ENCODE measurements at places on chromosomes 12 and 14.

DNA sequence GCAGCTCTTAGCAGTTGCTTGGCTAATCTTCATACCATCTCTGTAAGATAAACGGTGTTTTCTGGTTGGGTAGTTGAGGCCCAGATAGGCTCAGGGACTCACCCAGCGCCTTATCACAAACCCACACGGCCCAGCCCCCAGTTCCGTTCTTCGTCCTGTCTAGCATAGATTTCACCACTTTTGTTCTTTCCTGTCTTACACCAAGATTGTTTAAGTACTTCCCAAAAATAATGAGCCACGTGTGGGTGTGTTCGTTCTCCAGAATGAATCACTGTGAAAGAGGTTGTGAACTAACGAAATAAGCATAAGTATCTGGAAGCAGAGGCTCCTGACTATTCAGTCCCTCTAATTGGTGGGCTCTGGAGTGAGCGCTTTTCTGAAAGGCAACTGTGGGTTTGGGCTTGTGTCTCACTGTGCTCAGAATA lies 21.4 kb downstream of the ACVR1B start:
- no peak for ATAC-seq

- ATAC-seq = no peak
These were observed 2.5 kb upstream of the RAP1B start for GRCh38 chr12:68608191-68608590.

GRCh38 chr12:53670971-53671370 lies 4.9 kb downstream of the ATP5MC2 start:
- ATAC-seq = no peak

GRCh38 chr14:106586098-106586704 lies 1059.8 kb downstream of the TMEM121 start:
- peak; percentile 85 for ATAC-seq

- ATAC-seq = no peak
These were observed 1.9 kb upstream of the SEL1L start for GRCh38 chr14:81535396-81536164.

DNA sequence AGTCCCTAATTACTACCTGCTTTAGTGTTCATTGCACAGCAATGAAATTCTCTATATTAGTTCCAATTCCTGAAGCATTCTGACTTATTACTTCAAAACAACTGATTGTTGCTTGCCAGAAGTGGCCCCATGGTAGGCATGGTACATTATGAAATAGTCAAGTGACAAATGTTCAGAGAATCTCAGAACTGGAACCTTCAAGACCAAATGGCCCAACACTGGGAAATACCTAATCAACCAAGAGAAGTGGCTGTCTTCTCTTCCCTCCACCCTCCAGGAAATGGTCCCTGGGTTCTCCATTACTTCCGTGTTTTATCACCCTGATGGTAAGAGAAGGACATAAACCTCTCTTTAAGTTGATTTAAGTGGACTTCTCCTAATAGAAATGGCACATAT lies 49.9 kb downstream of the ITPR2 start:
- ATAC-seq = no peak

- ATAC-seq = no peak
These were observed 41.0 kb upstream of the DICER1 start for GRCh38 chr14:95198320-95198719.

DNA sequence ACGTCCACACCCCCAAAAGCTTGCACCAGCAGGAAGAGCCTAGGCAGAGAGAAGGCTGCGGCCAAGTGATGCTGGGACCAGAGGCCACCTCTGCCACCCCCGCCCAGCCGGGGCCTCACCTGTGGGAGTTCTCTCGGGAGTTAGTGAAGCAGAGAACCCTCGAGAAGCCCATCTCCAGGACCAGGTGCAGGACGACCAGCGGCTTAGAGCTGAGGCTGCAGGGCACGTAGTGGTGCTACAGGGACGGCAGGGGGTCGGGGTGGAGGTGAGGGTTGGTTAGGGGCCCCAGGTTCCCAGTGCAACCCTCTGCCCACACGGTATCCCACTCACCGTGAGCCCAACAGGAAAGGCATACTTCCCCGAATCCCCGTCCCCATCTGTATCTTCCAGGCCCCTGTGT lies 3.6 kb downstream of the DDX51 start:
- no peak for ATAC-seq

DNA sequence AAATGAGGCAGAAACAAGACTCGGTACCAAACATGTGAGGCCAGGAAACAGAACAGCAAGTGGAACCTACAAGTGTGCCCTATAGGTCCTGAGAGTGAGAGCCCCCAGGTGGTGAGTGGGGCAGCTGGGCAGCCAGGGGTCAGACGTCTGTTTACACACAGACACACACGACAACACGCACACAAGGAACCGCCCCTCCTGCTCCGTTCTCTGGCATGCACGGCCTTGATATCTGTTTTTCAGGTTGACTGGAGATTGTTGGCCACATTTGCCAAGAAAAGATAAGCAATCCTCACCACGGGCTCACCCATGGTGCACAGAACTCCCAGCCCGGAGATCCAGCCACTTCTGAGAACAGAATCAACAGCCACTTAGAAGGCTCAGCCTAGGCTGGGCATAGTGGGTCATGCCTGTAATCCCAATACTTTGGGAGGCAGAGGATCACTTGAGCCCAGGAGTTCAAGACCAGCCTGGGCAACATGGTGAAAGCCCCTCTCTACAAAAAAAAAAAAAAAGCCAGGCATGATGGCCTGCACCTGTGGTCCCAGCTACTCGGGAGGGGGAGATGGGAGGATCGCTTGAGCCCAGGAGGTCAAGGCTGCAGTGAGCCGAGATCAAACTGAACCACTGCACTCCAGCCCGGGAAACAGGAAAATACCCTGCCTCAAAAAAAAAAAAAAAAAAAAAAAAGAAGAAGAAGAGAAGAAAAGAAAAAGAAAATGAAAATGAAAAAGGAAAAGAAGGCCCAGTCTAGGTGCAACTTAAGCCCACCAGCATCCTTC lies 19.4 kb upstream of the EIF5 start:
- no peak for ATAC-seq

GRCh38 chr14:22448905-22449599 lies 140.0 kb downstream of the DAD1 start:
- ATAC-seq = no peak

DNA sequence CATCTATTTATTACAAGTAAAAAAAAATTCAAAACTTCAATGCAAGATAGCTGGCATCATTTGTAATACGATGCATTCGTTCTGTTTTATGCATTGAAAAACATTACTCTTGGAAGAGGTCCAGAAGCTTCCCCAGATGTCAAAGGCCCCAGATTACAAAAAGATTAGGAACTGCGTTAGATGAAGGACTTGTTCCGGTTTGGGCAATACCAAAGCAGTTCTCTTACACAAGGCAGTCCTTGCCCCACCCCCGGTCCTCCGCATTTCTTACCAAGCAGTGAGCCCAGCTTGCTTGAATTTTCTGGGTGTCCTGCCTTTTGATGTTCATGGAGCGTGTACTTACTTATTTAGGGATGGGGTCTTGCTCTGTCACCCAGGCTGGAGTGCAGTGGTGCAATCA lies 4.8 kb upstream of the HVCN1 start:
- no peak for ATAC-seq

DNA sequence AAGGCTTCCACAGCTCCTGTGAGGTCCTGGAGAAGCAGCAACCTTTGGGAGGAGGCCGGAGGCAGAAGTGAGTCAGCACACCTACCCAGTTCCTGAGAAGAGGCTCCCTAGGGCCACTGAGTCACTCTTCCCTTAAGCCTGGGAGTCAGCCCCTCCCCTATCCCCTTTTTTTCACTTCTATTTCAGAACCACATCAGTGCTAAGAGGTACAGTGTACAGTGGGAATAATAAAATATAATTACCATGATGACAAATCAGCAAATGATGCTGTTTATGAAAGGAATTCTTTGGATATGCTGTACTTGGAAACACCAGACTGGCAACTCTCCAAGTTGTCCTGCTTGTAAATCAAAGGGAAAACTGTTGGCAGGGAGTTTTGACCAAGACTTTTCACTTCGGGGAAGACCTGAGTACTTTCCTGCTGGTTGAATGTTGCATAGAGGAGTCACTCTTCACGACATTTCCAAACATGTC lies 7.8 kb upstream of the TBPL2 start:
- ATAC-seq = peak; percentile 87

- ATAC-seq = peak; percentile 74
These were observed 19.1 kb upstream of the DHRS7 start for GRCh38 chr14:60184146-60184904.

GRCh38 chr12:58757422-58757821 lies 162.9 kb downstream of the LRIG3 start:
- peak; percentile 33 for ATAC-seq

DNA sequence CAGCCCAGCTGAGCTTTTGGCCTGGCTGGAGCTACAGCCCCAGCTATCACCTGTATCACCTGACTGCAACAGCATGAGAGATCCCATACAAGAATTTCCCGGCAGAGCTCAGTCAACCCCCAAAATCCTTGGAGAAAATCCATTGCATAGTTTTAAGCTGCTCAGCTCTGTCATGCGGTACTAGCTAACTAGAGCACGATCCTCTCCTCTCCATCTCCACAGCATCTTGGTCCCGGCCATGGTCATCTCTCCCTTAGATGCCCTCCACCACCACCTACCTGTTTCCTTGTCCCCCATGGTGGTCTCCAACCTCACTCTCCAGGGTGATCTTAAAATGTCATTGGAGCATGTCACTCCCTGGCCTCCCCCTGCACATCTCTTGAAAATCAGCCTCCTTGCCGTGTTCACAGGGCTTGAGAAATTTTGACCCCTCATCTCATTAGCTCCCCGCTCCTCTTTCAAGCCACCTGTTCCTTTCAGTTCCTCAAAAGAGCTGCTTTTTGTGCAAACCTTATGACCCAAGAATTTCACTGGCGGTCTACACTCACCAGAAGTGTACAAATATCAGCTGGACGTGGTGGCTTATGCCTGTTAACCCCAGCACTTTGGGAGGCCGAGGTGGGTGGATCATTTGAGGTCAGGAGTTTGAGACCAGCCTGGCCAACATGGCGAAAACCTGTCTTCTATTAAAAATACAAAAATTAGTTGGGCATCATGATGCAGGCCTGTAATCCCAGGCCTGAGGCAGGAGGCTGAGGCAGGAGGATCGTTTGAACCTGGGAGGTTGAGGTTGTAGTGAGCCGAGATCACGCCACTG lies 8.1 kb upstream of the CLMN start:
- ATAC-seq = no peak

- ATAC-seq = no peak
These were observed 142.1 kb downstream of the AKAP6 start for GRCh38 chr14:32471181-32471580.

GRCh38 chr14:95597784-95598211 lies 62.9 kb downstream of the GLRX5 start:
- no peak for ATAC-seq

DNA sequence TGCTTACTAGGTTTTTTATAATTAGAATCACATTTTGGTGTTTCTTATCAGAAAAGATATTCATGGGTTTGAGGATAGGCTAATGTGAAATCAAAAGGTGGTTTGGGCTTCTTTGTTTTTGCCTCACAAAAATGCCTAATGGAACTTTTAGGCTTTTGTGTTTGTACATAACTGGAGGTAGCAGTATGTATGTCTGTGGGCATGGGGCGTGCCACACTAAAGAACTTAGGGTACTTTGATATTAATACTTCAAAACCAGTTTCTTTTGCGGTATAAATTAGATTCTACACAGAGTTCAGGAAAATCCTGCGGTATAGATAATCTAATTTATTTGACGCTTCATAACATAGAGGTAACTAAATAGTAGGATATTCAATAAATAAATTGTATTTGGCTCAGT lies 1.9 kb downstream of the ETV6 start:
- peak; percentile 13 for ATAC-seq

- ATAC-seq = no peak
These were observed 15.4 kb downstream of the SYNE2 start for GRCh38 chr14:63867933-63868921.

- ATAC-seq = no peak
These were observed 254.0 kb downstream of the NTF3 start for GRCh38 chr12:5685935-5686334.

DNA sequence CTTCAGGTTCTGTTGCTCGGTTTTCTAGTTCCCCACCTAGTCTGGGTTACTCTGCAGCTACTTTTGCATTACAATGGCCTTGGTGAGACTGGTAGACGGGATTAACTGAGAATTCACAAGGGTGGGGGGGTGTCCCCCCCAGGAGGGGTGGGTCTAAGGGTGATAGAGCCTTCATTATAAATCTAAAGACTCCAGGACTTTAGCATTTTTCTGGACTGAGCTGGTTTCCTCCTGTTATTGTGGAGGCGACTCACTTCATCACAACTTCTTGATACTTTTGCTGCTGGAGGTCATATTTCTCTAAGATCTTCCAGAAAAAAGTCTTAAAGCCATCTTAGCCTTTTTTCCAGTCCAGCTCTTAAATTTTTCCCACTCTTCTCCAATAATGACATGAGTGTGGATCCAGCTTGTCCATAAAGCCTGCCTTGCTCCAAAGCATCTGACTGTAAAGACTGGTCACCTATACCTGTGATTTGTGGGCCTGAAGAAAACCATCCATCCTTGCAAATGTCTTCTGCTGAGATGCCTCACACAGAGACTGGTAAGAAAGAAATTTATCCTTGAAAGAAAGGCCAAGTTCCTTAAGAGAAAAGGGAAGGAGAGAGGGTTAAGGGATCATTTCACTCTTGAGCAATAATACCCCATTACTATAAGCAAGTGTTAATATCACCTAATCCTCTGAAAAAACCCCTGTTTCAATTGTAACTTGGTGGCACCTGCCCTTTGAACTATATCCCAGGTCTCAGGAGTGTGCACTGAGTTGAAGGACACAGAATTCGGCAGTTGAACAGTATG lies 19.7 kb upstream of the SLC2A14 start:
- no peak for ATAC-seq

DNA sequence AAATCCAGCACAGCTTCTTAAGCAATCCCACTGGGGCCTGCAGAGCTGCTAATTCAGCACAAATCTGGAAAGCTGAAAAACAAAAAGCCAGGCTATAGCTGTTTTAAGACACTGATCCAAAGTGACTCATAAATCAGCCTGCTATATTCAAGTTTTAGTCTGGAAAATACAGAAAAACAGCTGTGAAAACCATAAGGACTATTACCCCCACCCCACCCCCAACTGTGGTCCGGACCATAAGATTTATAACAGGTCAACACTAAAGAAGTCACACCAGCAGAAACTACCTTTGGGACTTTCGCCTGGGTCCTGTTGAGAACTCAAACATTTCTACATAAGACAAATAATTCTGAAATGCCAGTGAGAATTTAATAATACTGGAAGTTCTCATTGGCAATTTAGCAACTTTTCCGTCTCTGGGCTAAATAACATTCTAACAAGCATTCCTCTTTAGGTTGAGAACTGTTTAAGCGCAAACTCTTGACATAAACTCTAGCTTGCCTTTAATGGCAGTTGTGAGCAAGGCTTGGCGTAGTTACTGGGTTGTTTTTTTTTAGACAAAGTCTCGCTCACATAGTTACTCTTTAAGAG lies 3.3 kb downstream of the LRIG3 start:
- ATAC-seq = no peak
